ENCODE measurements at places on chromosomes 5 and 9.

DNA sequence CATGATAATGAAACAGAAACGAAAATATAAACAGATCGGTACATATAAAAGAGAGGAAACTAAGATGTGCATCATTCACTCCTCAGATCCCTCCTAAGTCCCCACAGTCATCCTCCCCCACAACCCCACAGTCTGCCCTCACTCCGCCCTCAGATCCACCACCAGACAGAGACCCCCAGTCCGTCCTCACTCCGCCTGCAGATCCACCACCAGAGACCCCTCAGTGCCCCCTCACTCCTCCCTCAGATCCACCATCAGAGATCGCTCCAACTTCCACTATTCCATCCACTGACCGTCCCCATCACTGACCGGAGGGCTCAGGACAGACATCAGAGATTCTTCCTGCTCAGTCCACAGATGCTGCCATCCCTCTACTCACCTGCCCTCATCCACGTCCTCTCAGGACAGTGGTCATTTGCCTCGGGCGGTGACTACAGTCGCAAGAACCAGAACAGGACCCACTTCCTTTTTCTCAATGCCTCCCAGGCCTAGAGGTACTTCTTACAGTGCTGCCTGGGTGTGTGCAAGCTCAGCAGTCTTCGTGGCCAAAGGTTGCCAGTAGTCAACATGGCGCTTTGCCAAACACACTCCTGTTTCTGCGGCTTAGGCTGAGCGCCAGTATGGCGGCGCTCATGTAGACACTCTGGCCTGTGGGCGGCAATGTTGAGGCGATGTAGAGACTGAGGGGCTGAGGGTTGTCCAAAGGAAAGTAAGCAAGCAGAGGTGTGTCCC is 8.3 kb upstream of the SPATA31C1 start:
- DNase-seq: no peak

- no peak for DNase-seq
These were observed 133.1 kb upstream of the POU5F2 start for GRCh38 chr5:93874491-93874890.

GRCh38 chr9:107809871-107810460 is 320.4 kb upstream of the KLF4 start:
- no peak for DNase-seq

GRCh38 chr5:152188251-152188650 is 216.8 kb downstream of the NMUR2 start:
- DNase-seq: no peak

GRCh38 chr5:121288781-121289180 is 562.9 kb upstream of the FTMT start:
- DNase-seq: no peak

- DNase-seq: no peak
These were observed 52.5 kb upstream of the CDKN2AIPNL start for GRCh38 chr5:134463991-134464760.

DNA sequence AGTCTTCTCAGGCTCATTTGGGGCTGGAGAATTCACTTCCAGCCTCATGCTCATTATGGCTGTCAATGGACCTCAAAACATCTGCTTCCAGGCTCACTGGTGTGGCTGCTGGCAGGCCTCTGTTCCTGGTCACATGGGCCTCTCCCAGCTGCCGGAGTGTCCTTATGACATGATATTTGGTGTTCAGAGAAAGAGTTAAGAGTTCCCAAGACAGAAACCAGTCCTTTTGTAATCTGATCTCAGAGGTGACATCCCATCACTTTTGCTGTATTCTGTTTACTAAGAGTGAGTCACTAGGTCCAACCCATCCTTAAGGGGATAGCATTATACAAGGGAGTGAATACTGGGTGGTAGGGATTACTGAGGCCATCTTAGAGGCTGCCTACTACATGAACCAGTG is 104.6 kb downstream of the CACNA1B start:
- DNase-seq: no peak

DNA sequence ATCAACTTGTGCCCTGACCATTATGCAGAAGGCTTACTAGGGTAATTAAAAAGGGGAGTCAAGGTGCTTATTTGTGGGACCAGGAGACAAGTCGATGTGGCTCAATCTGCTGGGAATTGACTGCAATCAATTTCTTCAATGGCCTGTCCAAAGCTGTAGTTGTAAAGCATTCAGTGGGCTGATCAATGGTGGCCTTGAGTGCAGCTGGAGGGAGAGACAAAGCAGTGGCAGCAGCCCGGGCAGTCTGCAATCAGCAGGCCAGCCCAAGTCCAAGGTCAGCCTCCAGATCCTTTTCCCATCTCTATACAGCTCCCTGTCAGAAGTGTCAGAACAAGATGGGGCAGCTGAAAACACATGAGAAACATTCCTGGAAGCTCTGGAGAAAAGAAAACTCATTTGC is 51.0 kb upstream of the BRINP1 start:
- DNase-seq: no peak

DNA sequence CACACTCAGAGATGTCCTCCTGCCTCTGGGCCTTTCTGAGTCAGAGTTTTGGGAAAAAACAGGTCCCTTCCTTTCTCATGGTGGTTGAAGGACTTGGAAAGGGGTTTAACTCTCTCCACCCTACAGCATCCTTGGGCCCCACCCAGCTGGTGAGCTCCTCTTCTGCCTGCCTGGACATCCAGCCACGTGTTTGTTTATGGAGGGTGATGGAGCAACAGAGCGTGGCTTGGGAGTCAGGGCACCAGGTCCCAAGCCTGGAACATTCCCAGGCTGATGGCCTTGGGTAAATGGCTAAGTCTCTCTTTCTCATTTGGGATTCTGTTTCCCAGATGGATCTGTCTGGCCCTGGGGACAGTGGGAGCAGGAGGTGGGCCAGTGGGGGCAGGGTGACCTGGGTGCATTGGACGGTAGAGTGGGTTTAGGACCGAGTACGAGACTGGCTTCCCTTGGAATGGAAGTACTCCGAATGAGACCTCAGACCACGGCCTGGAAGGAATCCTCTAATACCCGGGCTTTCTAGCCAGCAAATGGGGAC is 141.1 kb upstream of the IRX2 start:
- DNase-seq: no peak

- DNase-seq: no peak
These were observed 760 bp upstream of the MAN1B1 start for GRCh38 chr9:137085920-137086530.

DNA sequence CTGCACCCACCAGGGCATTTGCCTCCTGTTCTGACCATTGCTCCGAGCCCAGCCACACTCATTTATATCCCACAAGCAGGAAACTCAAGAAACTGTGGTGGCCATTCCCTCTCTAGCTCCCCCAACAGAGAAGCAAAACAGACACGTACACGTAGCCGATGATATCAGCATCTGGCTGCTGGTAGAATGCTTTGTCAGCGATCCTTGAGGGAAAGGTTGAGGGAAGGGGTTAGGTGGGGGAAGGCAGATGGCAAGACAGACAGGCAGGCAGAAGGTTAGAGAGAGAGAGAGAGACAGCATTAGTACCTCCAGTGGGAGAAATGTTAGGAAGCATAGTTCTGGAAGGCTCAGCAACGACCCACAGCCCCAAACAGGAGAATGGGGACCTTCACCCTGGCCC is 7.8 kb downstream of the HIGD2A start:
- DNase-seq: no peak

DNA sequence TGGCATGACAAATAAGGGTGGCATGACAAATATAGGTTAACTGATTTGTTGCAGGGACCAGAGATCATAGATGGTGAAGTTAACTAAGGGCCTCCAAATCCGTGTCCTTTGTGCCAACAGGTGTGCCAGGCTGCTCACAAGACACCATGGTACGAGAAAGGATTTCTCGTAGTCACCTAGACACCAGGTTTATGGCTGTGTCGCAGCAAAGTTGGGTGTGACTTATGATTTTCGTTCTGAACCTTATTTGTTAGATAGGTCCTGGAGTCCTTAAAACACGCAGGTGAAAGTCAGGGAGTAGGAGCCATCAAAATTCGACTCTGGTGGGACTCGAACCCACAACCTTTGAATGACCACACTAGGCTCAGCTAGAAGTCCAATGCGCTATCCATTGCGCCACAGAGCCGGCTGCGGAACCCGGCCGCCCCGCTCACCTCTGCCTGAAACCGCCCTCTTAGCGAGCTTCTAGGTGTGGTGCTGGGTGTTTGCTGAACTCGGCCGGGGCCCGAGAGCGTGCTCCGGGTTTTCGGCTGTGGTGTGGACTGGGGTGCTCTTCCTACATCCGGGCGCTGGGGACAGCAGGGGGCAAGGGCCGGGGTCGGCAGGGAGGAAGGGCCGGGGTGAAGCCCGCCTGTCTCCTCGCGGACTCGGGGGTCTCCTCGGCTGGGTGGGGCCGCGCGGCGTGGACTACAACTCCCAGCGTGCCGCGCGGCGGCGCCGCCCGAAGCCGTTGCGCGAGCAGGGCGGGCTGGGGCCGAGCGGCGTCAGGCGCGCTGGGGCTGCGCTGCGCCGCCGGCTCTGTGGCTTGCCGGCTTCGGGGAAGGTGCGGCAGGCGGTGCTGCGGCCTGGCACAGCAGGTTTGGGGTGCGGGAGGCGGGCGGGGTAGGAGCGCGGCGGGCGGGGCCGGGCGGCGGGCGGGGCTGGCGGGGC is at the start of gene SLC27A4:
Gene SLC27A4, plus strand, starts transcription at position 767 of the 930 bp plus-strand sequence. CDS start 2,606 bp downstream, outside the sequence.
- peak; percentile 17 for DNase-seq

- no peak for DNase-seq
These were observed 121.5 kb downstream of the JMY start for GRCh38 chr5:79357398-79357797.

DNA sequence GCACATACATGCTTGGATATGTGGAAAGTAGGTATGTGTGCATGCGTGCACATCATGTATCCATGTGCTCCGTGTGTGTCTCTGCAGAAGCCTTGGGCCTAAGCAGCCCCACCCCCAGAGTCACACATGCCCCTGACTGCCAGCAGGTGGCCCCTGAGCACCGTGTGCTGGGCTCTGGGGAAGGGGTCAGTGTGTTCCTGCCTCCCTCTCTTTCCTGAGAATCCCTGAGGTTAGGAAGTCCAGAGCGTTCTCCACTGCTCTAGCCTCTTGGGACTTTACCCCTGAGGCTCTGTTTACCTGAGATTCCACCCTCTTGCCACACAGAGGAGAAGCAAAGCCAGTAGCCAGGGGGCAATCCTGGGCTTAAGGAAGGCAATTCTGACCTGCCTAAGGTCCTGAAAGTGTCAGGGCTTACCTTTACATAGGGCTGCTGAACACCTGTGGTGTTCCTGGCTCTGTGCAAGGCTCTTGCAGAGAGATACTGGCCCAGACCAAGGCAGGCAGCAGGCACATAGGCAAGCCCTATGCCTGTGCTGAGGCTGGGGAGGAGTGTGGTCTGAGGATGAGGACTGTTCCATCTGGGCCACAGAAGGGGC is 207.3 kb downstream of the TMEM38B start:
- no peak for DNase-seq

DNA sequence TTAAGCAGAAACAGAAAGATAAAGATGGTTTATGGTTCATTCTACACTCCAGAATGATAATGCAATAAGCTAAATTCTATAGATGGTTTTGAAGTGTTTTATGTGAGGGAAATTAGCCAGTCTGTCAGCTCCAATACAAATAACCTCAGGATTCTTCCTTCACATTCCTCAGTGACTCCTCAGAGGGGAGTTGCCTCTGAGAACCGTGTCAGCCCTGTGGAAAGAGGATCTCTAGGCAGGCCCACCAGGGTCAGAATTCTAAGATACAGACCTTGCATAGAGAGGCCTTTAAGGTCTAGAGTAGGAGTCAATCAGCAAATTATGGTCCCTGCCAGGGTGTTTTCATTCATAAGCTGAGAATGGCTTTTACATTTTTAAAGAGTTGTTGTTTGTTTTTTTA is 26.6 kb downstream of the RUSC2 start:
- peak; percentile 51 for DNase-seq

DNA sequence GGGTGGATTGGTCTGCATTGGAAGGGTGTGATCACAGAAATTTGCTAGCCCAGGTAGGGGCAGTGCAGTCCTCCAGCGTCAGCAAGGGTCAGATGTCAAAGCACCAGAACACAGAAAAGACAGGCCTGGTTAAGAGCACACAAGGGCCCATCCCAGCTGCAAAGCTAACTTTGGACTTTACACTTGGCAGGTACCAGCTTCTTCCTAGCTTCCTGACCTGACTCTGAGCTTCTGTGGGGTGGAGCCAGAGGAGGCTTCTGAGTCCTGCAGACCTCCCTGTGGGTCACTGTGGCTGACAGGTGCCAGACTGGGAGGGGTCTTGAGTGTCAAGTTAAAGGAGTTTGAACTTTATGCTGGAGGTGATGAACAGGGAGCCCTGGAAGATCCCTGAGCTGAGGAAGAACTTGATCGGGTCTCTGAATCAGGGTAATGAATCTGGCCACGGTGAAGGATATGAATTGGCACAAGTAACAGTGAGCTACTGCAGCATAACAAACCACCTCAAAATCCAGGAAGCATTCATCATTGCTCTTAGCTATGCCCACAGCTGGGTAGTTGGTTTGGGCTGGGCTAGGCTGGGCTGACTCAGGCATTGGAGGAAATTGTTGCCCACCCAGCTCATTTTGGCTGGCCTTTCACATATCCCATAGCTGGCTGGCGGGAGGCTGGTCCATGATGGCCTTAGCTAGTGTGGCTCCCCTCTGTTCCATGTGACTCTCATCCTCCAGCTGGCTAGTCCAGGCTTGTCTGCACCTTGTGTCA is 63.4 kb downstream of the BARX1 start:
- DNase-seq: no peak

GRCh38 chr5:126481243-126481642 is 58.0 kb downstream of the GRAMD2B start:
- DNase-seq: no peak

DNA sequence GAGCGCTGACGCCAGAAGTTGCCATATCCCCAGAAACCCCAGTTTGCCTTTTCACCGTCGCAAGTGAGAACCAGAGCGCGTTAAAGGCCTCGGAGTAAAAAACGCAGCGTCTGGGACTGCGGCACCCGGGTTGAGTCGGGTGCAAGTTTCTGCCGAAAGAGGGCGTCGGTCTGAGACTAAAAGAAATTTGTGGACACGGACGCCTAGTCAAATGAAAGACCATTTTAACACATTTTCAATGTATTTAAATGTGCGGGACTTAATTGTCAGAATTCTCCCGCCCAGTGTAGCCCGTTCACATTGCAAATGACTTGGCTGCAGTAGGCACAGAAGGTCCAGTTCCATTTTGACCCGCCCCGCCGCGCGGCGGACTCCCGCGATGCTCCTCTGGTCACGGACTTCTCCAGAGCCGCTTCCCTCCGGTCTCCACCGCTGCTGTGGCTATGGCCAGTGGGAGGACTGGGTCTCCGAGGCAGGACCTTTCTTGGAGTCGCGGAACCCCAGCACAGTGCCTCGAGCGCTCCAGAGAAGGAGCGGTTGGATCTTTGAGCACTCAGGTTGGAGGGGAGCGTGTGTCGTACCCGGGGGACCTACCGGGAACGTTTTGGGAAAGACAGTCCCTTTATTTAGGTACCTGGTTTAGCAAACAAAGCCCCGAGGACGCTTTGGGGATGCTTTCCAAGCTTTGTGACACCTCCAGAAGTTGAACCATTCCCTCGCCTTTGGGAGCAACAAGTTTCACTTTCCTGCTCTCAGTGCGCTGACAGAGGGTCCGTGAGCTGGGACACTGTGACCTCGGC is 1.2 kb upstream of the NPR3 start:
- DNase-seq: peak; percentile 77

- DNase-seq: no peak
These were observed 18.7 kb upstream of the SPRY4 start for GRCh38 chr5:142343531-142343930.

- no peak for DNase-seq
These were observed 32.5 kb downstream of the TERT start for GRCh38 chr5:1262381-1262780.
